Osteoblast (primary cell): ENCODE measurements at places on chromosomes 16 and 17. TPM values are rescaled to one million over a fixed set of nuclear protein-coding genes. Genes with fewer than 3 reads are reported as not detected.

- no peaks in the 10 kb centered on the region for H3K27me3 ChIP-seq
- peaks cover 54% of the 10 kb centered on the region for H3K36me3 ChIP-seq
- H3K27ac ChIP-seq: peak overlapping the region; percentile 77
- H3K4me1 ChIP-seq: peaks cover 28% of the 10 kb centered on the region
- peak; percentile 96 for DNase-seq
- no peak overlapping the region for H3K4me3 ChIP-seq
Observed at GRCh38 chr16:1691956-1692355, 13.9 kb downstream of the JPT2 start.

DNA sequence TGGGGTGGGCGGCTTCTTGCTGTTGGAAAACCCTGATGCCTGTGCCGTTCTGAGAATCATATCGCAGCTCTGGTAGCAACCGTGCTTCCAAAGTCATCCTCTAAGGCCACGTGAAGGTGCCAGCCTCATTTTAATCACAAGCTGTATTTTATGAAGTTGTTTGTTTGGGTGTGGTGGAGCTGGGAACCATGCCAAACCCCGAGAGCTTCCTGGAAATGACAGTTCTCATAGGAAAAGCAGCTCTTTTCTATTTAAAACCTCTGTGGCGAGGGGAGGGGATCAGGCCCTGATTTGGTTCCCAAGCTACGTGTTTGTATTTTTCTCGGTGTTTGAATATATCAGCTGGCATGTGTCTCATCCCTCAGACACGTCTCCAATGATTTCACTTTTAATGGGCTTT, 21.7 kb downstream of the KNOP1 start:
- DNase-seq: peak; percentile 95
- H3K27me3 ChIP-seq: no peaks in the 10 kb centered on the region
- peaks cover 15% of the 10 kb centered on the region for H3K36me3 ChIP-seq
- peaks cover 31% of the 10 kb centered on the region for H3K4me1 ChIP-seq

DNA sequence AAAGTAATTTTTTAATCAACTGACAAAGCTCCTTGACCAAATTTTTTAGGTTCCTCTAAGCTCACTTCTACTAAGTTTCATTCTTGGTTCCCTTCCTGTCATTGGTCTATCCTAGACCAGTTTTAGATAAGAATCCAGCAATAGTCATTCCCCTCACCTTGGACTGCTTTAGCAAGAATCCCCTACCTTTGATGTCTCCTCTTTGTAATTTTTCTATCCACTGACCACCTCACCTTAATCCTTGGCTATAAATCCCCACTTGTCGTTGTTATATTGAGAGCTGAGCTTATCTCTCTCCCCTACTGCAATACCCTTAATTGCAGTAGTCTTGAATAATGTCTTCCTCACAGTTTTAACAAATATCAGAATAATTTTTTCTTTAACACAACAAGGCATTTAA, 107.2 kb downstream of the USP32 start:
- no peaks in the 10 kb centered on the region for H3K4me1 ChIP-seq
- no peaks in the 10 kb centered on the region for H3K27me3 ChIP-seq
- H3K4me3 ChIP-seq: no peak overlapping the region
- peaks cover 13% of the 10 kb centered on the region for H3K36me3 ChIP-seq
- no peak for DNase-seq

The PROCA1 gene
- 0.36 and 0.88 TPM in 2 replicates for total RNA-seq

The VTN gene
- under 0.01 TPM in 1 of 2 replicates, not detected in the other for total RNA-seq
